ENCODE measurements at places on chromosomes 7 and 10.

DNA sequence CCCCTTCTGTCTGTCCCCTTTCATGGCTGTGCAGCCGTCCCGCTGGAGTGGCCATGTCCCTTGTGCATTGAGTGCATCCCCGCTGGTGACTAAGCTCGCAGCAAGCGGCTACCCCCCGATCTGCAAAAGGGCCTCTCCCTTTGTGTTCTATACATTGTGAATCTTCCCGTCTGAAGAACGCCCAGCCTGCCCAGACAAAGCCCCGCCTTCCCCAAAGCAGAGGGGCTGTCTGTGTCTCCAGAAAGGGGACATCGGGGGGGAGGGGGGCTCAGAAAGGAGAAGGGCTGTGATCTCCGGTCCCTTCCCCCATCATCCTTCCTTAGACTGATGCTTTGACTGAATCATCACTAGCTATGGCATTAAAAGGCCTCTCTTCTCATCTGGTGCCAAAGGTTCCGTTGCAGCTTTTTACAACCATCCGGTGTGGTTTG, 11.9 kb downstream of the NPTX2 start:
- no peak for DNase-seq

DNA sequence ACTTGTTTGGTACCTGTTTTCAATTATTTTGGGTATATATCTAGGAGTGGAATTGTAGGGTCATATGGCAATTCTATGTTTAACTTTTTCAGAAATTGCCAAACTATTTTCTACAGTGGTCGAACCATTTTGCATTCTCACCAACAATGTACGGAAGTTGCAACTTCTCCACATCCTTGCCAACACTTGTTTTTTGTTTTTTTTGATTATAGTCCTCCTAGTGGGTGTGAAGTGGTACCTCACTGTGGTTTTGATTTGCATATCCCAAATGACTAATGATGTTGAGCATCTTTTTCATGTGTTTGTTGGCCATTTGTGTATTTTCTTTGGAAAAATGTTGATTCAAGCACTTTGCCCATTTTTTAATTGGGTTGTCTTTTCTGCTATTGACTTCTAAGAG, 122.1 kb downstream of the RPS24 start:
- DNase-seq = no peak

GRCh38 chr7:116229366-116229765, 19.0 kb downstream of the TES start:
- DNase-seq = no peak

- no peak for DNase-seq
Observed at GRCh38 chr10:103716206-103717160, 138.9 kb downstream of the SH3PXD2A start.

DNA sequence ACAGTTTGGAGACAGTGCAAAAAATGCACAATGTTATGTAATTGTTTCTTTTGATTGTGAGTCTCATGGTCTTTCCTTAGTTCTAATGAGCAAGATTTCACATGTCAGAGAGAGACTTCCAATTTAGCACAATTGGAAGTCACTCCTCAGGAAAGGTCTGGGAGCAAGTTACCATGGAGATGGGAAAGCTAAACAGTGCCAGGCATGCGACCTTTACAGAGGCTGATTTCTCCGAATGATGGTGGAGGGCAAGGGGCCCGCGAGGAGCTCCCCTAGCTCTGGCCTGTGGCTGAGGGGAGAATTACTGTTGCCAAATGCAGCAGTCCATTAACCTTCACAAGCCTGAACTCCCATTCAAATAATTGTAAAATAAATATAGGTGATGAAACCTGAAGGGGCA, 59.3 kb downstream of the CDCA7L start:
- no peak for DNase-seq

DNA sequence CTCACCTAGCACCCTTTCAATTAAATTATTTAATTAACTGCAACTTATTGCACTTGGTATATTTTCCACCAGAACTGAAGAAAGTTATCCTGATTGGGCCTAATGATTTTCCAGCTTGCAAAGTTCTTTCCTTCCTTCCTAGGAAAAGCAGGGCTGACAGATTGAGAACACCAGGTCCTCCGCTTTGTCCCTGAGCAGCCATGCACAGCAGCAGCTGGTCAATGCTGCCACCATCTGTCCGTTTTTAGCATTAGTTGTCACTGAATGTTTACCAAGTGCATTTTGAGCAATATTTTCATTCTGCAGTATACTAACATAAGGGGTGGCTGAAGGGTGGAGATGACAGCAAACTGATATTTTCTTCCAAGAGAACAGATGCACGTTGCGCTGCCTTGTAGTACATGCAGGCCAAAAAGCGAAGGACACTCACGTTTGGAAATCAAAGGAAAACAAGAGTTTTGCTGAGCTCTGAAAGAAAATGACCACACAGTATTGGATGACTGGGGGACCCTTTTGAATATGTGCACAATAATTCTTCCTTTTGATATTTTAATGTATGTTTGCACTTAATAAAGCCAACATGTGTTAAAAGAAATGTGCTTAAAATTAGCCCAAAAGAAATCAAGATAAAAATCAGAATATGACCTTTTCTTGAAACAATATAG, 248.8 kb upstream of the PTN start:
- no peak for DNase-seq

DNA sequence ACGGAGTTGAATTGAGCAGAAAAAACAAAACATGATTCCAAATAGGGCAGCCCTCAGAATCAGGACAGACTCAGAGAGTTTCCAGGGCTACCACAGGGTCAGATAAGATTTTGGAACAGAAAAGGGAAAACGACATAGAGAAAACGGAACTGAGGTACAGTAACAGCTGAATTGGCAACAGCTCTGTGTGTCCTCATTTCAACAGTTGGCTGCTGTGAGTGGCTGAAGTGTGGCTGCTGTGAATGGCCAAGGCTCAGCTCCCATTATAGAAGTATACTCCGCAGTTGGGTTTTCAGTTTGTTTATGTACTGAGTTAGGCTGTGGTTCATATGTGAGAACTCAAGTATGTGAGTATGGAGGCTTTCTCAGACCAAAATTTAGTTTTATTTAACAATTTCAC, 32.0 kb downstream of the ANTXRL start:
- no peak for DNase-seq

GRCh38 chr10:77763453-77764430, 126.1 kb upstream of the KCNMA1 start:
- no peak for DNase-seq

DNA sequence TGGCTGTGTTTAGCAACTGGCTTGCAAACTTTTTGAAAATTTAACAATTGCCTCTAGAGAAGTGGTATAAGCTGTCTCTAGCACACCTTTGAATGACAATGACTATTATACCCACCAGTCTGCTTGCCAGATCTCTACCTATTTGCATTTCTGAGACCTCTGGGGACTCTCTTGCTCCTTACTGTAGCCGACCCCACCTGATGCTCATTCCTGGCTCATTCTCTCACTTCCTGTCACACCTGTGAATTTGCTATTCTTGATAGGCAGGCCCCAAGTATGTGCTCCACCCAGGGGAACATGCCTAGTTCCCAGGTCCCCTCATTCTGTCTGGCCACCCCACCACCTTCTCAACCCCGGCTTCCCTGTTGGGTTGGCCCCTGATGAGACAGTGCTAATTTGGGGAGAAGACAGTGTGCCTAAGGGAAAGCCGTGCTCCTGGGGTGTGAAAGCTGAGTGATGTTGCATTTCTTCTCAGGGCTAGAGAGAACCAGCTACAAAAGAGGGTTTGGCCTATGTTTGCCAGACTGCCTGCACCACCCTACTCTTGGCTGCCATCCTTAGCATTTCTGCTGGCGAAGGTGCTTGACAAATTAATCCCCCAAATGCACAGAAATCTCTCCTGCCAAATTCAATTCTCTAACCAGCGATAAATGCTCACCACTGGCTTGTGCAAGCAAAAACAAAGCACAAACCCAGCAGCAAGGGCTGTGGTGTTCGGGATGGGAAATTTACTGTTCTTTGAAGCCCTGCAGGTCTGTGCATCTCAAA, 138.2 kb downstream of the RPS24 start:
- DNase-seq = no peak

DNA sequence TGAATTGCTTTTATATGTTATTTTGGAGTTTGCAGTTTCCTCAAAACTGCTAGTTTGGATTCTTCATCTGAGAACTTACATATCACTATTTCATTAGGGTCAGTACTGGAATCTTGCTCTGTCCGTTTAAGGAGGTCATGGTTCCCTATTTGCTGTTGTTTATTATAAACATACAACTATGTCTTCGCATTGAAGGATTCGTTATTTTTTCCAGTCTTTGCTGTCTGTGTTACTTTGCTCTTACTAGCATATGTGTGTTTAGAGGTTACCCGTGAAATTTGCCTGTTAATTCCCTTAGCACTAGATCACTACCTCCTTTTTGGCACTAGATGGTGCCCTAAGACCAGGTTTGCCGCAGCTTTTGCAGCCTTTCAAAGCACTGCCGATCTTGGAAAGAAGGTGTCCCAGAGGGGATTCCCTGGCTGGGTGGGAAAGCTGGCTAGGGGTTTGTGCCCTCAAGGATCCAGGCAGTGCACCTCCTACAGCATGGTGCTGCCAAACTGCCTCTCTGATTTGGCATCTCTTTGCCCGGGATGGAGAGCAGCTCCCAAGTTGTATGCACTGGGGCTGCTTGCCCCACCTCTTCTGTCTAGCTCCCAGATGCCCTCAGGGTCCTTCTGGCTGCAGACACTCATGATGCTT, 103.1 kb upstream of the APBB1IP start:
- DNase-seq = peak; percentile 64

- DNase-seq = no peak
Observed at GRCh38 chr7:149100821-149101220, 10.3 kb upstream of the ZNF786 start.

- no peak for DNase-seq
Observed at GRCh38 chr7:101108961-101109360, 17.9 kb upstream of the SERPINE1 start.

- peak; percentile 37 for DNase-seq
Observed at GRCh38 chr7:924541-925231, 29.8 kb downstream of the ADAP1 start.

- DNase-seq = no peak
Observed at GRCh38 chr7:1227071-1227804, 5.4 kb upstream of the UNCX start.

- no peak for DNase-seq
Observed at GRCh38 chr10:48494073-48494472, 110.8 kb downstream of the ARHGAP22 start.

- no peak for DNase-seq
Observed at GRCh38 chr7:51317582-51317910, 937 bp upstream of the COBL start.

DNA sequence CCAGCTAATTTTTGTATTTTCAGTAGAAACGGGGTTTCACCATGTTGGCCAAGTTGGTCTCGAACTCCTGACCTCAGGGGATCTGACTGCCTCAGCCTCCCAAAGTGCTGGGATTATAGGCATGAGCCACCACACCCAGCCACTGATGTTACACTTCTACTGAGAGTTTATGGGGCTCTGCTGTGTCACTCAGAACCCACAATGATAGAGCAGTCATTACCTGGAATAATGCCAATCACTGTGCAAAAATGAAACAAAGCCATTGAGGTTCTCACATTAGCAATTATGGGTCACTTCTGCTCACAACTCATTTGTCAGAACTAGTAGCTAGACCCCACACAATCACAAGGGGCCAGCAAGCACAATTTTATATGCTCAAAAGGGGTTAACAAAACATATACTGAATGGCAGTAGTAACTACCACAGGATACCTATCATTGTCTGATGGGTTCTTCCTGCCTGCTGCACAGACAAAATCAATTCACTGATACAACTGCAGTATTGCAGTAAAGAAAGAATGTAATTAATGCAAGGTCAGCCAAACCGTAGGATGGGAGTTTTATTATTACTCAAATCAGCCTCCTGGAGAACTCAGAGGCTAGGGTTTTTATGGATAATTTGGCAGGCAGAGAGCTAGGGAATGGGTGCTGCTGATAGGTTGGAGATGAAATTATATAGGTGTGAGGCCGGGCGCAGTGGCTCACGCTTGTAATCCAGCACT, 72.1 kb upstream of the TRIM24 start:
- DNase-seq = no peak

GRCh38 chr10:33117816-33118215, 159.8 kb upstream of the ITGB1 start:
- no peak for DNase-seq

- DNase-seq = no peak
Observed at GRCh38 chr10:49651917-49652316, 27.5 kb upstream of the C10orf53 start.

DNA sequence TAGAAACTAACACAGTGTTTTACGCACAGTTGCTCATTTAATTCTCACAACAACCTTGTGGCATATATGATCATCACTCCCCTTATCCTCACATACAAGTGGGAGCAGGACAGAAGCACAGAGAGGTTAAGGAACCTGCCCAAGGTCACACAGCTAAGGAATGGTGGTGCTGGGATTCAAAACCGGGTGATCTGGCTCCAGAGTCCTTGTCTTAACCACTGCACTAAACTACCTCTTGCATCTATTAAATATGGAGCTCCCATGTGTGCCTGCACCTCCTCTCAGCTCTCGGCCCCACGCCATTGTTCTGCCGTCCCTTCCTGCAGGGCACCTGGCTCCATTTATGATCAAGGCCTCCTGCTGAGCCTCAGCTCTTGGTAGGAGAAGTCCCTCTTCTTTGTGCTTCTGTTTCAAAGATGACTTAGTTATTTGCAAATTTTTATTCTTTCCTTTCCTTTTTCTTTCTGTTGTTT, 99.8 kb upstream of the PDGFA start:
- DNase-seq = no peak

DNA sequence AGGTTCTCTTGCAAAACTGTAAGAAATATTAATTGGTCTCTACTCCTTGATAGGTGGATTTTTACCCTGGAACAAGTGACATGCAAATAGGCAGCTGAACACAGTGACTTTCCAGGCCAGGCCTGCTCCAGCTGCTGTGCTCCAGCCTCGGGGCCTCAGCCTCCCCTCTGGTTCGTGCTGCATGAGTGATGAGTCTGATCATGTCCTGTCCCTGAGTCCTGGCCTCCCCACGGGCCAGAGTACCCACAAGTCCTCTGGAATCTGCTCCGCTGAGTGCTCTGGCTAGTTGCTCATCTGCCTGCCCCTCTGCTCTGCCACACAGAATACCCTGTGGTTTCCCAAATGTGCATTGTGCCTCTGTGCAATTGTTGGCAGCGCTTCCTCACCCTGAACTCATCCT, 80.1 kb upstream of the PDZD8 start:
- DNase-seq = no peak

GRCh38 chr7:140501966-140502365, 22.7 kb upstream of the MKRN1 start:
- DNase-seq = no peak

GRCh38 chr10:75708060-75708459, 276.6 kb downstream of the LRMDA start:
- DNase-seq = no peak
